NCI-H1694 (cell line): ENCODE measurements at places on chromosomes 1 and 21.

DNA sequence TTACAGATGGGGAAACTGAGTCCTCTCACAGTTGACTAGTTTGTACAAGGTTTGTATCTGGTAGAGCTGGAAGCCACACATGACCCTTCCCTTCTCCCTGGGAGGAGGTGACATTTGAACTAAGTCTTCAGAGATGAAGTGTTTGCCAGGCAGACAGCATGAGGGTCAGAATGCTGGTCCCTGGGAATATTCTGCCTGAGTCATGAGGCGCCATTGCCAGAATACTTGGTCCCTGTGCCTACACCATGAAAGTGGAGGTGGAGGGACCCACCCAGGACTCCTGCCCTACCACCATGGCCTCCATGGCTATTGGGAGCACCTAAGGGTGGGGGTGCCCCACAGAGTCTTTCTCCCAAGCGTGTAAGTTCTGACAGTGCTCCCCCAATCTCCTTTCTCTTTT is 7.0 kb downstream of the RPS6KA1 start:
- no peak for DNase-seq

DNA sequence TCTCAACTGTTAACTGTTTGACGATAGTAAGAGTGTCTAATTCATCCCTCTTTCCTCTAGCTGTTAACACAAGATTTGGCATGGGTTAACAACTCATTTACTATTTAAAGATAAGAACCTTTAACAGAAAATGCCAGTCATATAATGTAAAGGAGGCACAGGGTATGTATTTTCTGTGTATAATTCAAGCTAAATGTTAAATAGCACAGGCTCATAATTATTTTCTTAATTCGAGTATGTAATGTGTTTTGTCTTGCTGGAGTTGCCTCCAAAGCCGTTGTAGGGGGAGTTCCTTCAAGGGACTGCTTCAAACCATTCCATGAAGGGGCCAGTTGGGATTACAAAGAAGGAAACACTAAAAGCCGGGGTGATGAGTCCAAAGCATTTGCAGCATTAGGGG is 111.5 kb downstream of the NCAM2 start:
- DNase-seq = no peak

- DNase-seq = no peak
These were observed 168.7 kb upstream of the FMN2 start for GRCh38 chr1:239922778-239923522.

DNA sequence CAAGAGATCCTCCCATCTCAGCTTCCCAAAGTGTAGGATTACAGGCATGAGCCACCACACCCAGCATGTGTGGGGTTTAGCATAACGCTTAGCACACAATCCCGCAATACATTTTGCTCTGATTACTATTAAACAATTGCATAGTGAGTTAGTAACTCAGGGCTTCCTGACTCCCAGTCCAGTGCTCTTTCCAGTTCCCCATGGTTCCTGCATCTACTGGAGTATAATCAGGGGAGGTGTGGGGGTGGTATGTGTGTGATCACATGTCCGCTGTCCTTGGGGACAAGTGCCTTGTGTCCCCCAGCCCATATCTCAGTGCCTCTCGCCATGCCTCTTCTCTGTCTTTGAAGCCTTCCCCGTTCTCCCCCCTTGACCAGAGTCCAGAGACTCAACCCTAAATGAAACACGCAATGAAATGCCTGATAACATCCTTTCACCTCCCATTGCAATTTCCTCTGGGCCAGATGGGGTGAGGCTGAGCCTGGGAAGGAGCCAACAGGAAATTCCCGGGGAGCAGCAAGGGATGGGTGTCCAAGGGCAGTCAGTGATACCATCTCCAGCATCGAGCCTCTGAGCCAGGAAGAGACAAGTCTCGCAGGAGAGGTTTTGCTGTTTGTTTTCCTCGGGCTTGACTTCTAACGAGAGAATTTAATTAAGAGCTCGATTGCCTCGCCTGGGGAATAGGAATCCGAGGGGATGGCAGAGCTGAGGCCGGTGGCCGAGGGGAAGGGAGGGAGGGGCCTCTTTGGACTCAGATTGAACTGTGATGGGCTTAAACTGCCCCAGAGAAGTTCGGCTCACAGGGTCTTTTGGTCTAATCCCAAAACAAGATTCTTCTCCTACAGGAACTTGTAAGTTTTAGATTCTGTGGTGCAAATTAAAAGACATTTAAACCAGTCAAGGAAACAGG is 7.7 kb upstream of the HTR1D start:
- no peak for DNase-seq

- no peak for DNase-seq
These were observed 24.0 kb upstream of the ABL2 start for GRCh38 chr1:179253286-179253972.

DNA sequence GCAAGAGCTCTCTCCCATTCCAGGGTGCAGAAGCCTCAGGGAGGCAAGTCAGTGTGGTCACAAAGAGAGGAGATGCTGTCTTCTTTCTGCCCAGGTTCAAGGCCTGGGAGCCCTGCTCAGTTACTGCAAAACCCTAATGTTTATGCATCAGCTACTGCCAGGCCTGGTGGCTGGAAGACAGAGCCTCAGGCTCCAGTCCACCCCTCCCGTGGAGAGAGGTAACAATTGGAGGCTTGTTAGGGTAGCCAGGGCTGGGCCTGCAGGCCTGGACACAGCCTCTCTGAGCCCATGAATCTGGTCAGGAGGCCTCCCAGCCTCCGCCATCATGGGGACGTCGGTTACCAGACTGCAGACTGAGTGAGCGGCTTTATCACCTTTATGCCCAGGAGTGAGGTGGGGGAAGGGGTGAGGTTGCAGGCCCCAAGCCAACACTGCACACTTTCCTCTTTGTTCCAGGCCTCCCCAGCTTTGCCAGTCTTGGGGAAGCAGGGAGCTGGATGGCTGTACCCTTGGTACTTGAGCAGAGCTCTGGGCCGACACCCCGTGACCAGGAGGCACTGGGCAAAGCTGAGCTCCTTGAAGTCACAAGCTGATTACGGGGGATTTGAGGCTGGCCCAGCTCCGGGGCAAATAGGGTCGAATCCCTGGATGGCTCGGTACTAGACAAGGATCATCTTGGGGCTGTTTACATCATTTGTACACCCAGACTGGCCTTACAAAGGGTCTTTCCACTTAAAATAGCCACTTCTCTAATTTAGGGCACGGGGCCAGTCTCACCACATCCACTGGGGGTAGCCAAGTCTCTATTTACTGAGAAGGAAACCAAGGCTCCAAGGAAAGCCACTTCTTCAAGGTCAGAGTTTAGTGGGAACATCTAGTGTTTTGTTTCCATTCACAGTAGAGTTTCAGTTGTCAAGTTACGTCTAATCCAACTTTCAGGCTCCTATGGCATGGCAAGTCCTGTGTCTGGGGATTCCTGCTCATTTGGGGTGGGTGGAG is 5.2 kb downstream of the SLC2A1 start:
- no peak for DNase-seq

DNA sequence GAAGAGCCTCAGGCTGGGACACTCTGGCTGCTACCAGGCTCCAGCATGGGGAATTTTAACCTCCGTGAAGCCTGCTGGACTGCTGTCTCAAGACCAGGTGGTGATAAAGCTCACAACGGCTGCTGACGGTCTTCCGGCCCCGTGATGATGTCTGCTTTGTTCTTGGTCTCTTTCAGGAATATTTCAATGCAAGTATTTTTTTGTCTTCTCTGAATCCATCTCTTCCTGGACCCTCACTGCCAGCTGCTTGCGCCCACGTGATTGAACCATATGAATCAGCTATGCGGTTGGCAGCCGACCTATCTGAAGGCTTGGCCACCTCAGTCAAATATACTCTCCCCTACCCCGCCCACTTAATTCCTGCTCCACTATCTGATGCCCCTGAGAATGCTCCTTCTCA is 14.6 kb upstream of the SLC6A17 start:
- DNase-seq = no peak
